ENCODE measurements at places on chromosomes 5 and 9. TPM values are rescaled to one million over a fixed set of nuclear protein-coding genes. Genes with fewer than 3 reads are reported as not detected.

Gene FCN2
- 0.37 TPM for polyA plus RNA-seq

Gene SLC36A2
- 0.03 TPM for polyA plus RNA-seq

Gene HMMR
- 0.67 TPM for polyA plus RNA-seq

Gene ROPN1L
- 0.72 TPM for polyA plus RNA-seq

Gene DAB2
- polyA plus RNA-seq = 21.4 TPM

Gene CCDC192
- 0.41 TPM for polyA plus RNA-seq

Gene FGFR4
- 12.8 TPM for polyA plus RNA-seq

Gene PCDHB4
- 6.2 TPM for polyA plus RNA-seq

Gene ENHO
- 1.8 TPM for polyA plus RNA-seq

Gene ANKRD18B
- polyA plus RNA-seq = 0.43 TPM

Gene MARCOL
- not detected for polyA plus RNA-seq

Gene CDKN2B
- 4.2 TPM for polyA plus RNA-seq

Data from urinary bladder (tissue), 4 donors.